DMS 273 treated with DMSO at 0.1 percent for 48 hours (cell line): ENCODE measurements at places on chromosomes 16 and 17.
A peak's percentile ranks its signal among the peaks of the same experiment; 100 is the strongest.

DNA sequence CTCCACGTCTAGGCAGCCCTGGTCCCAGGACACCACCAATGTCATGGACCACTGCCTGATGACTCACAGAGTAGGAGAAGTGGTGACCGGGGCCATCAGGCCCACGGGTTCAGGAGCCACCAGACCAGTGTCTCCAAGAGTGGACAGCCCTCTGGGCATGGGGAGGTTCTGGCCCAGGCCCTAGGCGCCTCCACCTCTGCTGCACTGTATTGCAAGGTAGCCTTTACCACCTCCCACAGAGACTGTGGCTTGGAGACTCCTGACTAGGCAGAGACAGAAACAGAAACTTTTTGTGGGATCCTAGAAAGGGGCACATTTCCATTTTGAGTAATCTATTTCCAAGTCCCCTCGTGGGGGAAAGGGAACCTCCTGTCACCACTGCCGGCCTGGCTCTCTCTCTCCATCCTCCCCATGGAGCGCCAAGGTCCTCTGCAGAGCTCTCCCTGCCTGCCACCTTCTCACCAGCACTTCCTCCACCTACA, 2.9 kb downstream of the CDIP1 start:
- no peak for DNase-seq

- DNase-seq = no peak
Measured at GRCh38 chr16:11472410-11472809, 114.3 kb downstream of the LITAF start.

GRCh38 chr17:67079491-67079890, 35.1 kb downstream of the CACNG1 start:
- no peak for DNase-seq

- DNase-seq = no peak
Measured at GRCh38 chr17:60077226-60077625, 1.5 kb downstream of the HEATR6 start.

GRCh38 chr16:49608779-49609178, 235.2 kb downstream of the C16orf78 start:
- DNase-seq = peak; percentile 14

DNA sequence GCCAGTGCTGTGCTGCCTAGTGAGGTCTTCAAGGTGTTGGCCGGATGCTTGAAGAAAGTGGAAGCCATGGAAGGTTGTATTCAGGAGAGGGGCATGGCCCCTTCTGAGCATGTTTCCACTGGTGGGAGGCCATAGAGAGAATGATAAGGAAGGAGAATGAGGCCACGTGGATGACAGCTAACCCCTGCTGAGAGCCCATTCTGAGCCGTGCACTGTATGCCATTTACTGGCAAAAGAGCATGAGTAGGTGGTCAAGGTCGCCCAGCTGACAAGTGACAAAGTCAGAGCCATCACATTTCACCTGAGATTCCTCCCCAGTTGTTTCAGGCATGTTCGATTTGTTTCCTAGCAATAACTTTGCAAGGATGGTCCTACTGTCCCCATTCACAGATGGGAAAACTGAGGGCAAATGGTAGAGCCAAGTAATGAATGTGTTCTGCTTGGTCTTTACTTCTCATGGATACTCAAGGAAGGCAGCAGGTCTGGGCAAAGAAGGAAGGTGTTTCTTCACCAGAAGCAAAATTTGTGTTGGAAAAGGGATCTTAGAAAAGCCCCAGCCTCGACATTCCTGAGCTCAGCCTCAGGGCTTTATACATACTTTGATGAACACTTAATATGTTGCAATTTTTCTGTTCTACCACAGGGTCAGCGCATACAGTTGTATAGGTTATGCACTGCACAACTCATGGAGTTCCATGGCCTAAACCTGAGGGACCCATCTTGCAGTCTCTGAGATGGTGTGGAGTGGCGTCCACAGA, 10.5 kb upstream of the NKD1 start:
- no peak for DNase-seq

GRCh38 chr16:21060027-21060510, 90.6 kb downstream of the DNAH3 start:
- DNase-seq = no peak

DNA sequence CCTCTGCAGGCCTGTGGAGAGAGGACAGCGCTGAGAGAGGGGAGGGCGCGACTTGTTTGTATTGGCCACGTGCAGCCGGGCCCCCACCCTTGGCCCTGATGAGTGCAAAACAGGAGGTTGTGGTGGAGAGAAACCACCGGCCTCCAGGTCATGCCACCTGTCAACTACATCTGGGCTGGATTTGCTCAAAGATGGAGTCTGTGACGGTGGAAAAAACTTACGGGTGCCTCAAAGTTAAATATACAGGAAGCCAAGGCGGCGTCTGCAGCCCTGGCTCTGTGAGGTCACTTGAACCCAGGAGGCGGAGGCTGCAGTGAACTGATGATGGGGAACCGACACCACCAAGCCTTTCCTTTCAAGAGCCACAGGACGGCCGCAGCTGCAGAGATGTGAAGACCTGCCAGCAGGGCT, 15.7 kb downstream of the C16orf74 start:
- no peak for DNase-seq

GRCh38 chr17:62629556-62630364, 2.3 kb downstream of the MRC2 start:
- DNase-seq = no peak

- DNase-seq = no peak
Measured at GRCh38 chr16:4709481-4709880, 16.1 kb downstream of the NUDT16L1 start.

DNA sequence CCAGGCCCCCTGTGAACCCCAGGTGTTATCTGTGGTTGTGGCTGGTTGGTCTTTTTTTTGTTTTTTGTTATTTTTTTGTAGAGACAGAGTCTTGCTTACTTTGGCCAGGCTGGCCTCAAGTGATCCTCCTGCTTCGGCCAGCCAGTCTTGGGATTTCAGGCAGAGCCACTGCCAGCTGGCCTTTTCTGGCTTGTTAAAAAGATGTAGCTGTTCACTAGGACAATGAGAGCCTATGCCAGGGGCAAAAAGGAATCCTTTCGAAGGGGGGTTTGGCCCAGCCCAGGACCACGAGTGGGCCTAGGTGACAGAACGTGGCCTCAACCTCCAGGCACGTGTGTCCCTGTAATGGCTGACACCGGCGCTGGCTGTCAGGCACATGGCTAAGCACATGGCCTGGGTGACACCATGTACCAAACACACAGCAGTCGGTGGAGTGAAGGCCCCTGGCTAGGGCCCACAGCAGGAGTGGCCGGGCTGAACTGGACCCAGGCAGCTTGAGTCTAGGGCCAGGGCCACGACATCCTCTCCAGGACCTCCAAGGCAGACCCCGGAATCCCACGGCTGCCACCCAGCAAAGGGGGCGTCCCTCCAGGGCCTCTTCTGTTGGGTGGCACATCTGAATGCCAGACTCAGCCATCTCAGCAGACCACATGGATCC, 6.9 kb upstream of the SLC38A8 start:
- DNase-seq = no peak

DNA sequence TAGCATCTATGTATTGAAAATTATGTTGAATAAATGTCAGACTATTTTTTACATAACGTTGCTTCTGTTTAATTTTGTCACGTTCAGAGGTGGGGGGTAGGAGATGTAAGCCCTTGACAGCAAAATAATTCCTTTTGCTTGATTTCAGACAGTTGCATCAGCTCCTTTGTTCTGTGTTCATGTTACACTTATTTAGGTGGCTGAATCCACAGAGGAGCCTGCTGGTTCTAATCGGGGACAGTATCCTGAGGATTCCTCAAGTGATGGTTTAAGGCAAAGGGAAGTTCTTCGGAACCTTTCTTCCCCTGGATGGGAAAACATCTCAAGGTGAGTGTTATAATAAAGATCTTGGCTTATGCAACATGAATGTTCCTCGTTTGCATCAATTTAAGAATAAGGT, 4.5 kb downstream of the HERPUD1 start:
- DNase-seq = no peak

GRCh38 chr16:1261131-1261892, 5.4 kb downstream of the TPSD1 start:
- no peak for DNase-seq

GRCh38 chr17:7354262-7354843, 603 bp upstream of the TMEM95 start:
- no peak for DNase-seq

DNA sequence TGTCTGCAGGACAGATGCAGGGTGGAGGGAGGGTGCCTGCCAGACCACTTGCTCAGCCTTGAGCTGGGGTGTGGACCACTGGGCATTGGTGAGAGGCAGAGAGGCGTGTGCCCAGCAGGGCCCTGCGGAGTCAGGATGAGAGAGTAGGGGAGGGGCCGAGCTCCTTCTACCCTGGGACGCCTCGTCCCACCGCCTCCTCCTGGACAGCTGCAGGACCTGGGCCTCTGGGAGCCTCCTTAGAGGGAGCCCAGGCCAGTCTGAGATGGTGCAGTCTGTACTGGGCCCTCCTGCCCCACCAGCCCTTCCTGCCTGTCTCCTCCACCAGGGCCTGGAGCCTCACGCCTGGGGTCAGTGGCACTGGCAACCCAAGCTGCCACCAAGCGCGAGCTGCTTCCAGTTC, 35.9 kb upstream of the ACSF3 start:
- DNase-seq = no peak

DNA sequence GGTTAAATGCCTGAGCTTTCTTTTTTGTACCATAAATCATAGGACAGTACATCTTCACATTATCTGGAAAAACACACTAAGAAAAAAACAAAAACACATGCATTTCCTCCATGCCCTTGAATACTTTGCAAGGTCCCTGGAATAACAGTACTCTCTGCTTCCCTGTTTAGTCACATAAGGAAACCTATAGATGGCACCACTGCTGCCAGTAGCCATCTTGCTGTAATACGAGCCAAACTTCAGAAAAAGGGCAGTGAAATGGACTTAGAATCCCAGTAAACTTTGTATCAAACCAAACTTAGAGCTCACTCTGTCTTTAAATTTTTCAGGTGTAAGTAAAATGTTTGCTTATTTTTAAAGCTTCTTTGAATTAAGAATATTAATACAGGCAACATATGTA, 435.5 kb downstream of the KCNJ2 start:
- DNase-seq = no peak

GRCh38 chr17:75340631-75341030, 51.4 kb upstream of the SLC25A19 start:
- peak; percentile 58 for DNase-seq

GRCh38 chr16:80614908-80615671, 74.3 kb downstream of the DYNLRB2 start:
- DNase-seq = no peak

GRCh38 chr17:81391293-81391935, 3.8 kb upstream of the BAHCC1 start:
- DNase-seq = no peak

DNA sequence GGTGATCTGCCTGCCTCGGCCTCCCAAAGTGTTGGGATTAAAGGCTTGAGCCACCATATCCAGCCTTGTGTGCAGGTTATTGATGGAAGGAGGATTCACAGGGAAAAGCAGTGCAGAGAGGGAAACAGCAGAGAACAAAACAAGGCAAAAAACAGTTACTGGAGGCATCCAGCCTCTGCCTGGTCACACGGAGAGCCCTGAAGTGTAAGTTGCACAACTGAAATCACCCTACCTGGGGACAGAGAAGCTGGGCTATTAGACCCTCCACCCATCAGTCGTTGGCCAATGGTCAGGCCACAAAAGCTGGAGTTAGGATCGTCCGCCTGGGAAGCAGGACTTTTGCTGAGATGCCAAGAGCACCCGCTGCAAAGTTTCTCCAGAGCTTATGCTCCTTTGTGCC, 57.9 kb upstream of the BCO1 start:
- no peak for DNase-seq

DNA sequence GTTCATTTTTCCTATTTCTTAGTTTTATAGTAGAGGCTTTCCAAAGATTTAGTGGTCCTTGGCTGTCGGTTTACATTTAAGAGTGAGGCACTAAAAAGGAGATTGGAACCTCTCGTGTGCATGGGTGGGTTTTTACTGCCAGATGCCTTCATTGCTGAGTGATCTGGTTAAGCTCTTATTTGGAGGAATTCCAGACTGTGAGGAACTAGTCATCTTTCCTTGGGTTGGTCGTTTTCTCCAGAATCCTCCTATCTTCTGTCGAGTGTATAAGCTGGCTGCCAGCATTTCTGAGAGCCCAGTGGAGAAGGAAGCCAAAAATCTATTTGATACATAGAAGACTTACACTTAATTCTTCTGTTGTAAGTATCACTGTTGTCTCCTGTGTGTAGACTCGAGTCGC, 22.6 kb downstream of the IST1 start:
- no peak for DNase-seq

DNA sequence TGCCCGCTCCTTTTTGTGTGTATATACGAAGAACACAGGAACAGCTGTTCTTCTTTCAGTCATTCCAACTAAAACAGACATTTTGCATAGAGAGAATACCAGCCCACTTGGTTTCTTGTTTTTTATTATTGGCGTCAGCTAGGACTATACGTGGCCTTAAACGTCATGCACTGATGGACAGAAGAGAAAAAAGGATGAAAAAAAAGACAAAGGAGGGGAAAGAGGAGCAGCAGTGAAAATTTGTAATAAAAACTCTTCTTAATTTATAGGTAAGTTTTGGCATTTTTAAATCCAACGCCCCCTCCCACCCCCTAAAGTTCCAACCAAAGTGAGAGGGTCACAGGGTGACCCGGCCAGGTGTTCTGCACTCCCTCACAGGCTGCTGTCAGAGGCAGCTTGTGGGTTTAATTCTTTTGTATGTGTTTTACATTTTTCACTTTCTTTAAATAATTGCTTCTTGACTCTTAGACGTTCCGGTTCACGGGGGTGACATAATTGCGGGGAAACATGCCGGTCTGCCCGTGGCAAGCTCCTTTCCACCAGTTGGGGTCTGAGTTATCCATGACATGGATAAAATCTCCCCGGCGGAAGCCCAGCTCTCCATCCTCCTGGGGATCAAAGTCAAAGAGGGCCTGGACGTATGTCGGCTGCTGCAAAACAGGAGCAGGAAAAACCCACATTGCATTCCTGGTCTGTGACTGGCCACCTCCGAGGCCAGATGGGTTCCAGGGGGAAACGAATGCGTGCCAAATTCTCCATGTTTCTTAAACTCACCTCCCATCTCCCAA, 30.9 kb upstream of the SLC25A19 start:
- DNase-seq = no peak

DNA sequence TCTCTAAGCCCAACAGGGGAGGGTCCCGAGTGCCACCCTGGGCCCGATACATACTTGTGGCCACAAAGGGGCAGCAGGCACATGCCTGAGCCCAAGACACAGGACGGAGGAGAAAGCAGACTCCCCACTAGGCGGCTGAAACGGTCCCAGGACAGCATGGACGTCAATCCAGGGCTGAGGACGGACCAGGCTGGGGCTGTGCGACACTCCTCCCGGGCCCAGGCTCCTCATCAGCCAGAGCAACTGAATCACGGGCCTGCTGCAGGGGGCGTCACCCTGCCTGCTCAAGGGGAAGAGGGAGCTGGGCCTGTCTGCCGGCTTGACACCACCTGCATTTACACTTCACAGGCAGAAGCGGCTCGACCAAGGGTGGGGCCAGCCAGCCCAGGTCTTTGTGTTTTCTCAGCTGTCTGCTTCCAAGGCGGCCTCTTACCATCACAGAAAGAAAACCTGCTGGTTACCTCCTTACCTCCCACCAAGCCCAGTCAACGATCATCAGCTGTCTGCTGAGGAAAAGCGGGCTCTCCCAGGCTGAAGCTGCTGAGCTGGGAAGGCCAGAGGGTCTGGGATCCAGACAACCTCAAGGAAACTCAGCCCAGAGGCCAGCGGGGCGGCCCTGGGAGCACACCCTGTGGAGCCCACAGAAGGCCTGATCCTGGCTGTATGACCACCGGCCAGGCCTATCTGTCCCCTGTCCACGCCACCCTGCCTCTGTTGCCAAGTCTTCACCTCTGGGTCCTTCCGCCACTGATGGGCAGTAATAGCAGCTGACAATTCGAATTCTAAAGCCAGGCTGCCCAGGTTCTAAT, 26.4 kb downstream of the KIFC3 start:
- no peak for DNase-seq
